ENCODE measurements at places on chromosomes 3 and 15.

GRCh38 chr3:8359133-8359532 is 142.5 kb upstream of the LMCD1 start:
- no peak for DNase-seq

- no peak for DNase-seq
Measured at GRCh38 chr15:60390231-60390630, 7.6 kb downstream of the ANXA2 start.

DNA sequence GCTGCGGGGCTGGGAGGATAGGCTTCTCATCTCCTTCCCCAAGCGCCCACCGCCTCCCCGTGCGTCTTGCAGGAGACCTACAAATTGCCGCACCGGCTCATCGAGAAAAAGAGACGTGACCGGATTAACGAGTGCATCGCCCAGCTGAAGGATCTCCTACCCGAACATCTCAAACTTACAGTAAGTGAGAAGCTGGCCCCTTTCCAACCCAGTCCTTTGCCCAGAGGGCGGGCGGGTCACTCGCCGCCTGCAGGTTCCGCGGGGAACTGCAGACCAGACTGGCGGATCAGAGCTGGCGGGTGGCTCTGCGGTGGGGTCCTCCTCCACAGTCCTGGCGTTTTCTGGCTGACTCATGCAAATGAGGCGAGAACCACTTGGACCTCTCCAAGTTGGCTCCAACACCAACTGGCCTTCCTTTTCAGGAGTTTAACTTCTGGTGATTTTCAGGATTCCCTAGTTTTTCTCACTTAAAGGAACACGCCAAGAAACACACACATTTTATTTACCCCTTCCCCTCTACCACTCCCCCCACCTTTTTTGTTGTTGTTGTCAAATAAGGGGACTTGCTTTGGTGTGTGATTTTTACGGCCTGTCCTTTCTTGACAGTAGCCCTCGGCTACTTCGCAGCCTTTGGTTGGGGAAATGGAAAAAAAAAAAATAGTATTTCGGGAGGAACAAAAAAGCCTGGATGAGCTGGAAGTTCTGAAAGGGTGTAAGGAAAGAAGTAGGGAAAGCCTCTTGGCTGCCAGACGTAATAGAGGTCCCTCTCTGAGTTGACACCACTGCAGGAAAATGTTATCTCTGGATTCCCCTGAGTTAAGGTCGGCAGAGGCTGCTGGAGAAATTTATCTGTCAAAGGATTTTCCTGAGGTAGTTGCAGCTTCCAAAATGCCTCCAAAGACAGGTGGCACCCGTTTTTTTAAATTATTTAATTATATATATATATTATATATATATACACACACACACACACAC is 1.3 kb downstream of the BHLHE40 start:
- DNase-seq: peak; percentile 85

DNA sequence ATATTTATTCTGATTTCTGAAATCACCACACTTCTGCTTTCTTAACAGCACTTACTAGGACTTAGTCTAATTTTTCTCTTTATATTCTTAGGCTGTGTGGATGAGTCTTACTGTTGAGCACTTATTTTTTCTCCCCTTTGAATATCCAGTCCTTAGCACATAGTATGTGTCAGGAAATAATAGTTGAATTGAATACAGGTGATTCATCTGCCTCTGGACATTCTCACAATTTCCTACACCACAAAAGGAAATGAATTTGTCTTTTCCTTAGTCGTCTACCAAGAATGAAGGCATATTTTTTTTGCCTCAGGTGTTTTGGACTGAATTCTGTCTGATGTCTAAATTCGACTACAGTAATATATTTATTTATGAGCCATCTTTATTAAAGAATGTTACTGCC is 204.2 kb downstream of the GHSR start:
- no peak for DNase-seq

GRCh38 chr3:60989626-60990441 is 261.4 kb downstream of the FHIT start:
- no peak for DNase-seq

DNA sequence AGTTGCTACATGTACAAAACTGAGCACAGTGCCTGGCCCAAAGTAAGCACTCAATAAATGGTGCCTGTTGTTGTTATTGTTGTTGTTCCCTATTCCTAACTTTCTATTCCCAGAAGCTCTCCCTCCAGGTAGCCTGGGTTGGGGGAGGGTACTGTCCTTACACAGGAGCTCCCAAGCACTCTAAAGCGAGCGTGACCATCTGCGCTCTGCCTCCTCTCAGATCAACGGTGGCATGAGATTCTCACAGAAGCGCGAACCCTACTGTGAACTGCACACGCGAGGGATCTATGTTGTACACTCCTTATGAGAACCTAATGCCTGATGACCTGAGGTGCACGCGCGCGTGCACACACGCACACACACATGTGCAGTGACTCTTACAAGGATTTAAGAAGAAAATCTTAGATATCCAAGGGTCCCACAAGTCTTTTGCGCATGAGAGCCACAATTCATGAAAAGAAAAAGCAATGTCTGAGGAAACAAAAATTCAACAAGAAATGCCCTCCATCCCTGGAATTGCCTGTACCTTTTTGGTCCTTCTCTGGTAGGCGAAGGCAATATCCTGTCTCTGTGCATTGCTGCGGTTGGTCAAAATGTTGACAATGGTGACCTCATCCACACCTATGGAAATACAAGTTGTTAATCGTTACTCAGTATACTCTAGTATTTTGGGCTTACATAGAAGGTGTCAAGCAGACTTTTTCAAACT is 33.7 kb downstream of the ANXA2 start:
- no peak for DNase-seq
